ENCODE measurements at places on chromosomes 3 and 15.

DNA sequence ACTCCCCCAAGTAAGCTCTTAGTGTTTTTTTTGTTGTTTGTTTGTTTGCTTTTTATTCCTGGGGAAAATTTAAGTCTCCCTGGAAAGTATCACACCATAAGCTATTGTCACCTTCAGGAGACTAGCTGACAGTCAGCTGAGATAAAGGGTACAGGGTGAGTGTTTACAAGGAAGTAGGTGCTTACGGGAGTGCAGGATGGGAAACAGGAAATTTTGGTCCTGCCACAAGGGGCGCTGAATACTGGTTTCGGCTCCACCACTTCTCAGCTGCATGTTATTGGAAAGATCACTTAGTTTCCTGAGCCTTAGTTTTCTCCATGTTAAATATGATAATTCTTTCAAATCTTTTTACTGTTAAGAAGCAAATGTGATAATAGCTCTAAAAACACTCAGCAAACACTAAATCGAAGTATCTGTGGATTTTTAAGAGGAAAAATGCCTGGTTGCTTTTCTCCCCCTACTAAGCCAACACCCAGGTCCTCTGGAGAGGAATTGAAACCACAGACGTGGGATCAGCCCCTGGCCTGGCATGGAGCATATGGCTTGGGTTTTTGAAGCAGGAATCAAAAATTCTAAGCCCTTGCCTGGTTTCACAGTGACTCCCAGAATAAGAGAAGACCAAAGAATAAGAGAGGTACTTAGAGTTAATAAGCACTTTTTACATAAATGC lies 90.7 kb downstream of the SCN11A start:
- peak; percentile 69 for DNase-seq

GRCh38 chr3:69085168-69085832 lies 563 bp downstream of the ARL6IP5 start:
- peak; percentile 21 for DNase-seq

- no peak for DNase-seq
Observed at GRCh38 chr3:183266454-183266853, 13.4 kb downstream of the B3GNT5 start.

DNA sequence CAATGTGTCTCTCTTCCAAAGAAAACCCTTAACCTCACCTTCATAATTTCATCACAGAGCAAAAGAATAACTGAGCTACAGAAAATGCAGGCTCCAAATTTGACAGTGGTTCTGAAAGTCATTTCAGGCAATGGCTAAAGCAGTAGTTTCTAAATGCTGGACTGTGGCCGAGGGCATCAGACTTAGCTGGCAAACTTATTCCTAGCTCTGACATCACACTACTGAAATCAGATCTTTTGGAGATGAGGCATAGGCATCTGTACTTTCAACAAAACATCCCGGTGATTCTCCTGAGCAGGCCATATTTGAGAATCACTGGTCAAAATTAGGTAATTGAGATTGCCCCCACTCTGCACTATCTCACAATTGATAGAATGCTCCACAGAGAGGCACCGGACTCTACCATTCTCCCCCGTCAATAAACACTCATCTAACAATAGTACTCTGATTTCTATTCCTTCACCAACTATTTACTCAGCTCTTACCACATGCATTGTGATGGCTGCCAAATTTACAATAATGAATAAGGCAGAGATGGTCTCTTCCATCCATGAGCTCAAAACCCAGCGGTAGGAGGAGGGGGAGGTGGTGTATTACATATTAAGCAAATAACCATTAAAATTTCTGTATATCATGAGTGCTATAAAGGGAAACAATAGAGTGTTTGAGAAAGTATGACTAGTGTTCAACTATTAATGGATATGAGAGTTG lies 57.3 kb upstream of the SPRED1 start:
- no peak for DNase-seq

- no peak for DNase-seq
Observed at GRCh38 chr15:64776402-64776786, 1.0 kb upstream of the RBPMS2 start.

DNA sequence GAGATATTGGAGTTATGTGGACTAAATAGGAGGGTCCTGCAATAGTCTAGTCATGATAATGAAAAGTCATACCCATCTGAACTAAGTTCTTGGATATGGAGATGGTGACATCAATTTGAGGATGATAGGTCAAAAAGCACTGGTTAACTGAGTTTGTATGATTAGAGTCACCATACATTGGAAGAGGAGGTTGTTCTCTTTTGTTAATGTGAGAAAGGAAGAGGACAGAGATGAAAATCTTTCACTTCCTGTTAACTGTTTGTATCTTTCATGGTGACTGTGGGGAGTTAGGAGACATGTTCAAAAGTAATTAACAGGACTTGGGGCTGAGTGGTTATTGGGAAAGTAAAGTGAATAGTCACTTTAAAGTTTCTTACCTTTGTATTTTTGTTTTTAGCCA lies 11.1 kb downstream of the TMEM62 start:
- no peak for DNase-seq

- no peak for DNase-seq
Observed at GRCh38 chr3:71497367-71497897, 86.1 kb downstream of the FOXP1 start.

DNA sequence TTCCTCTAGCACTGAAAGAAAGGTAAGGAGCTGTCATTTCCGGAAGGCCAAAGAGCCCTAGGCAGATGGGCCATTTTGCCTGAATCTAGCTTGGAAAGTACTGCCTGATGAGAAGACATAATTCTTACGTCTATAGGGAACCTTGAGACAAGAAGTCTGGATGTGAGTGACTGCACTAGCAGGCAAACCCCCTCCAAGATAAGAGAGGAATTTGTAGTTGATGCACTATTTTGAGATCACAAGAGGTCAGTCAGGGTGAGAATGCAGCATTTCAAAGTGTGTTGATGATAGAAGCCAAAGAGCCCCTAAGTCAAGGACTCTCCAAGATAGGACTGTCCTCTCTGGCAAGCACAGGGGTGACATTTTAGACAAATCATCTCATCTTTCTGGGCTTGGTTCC lies 99.2 kb downstream of the HES1 start:
- DNase-seq, result no peak

DNA sequence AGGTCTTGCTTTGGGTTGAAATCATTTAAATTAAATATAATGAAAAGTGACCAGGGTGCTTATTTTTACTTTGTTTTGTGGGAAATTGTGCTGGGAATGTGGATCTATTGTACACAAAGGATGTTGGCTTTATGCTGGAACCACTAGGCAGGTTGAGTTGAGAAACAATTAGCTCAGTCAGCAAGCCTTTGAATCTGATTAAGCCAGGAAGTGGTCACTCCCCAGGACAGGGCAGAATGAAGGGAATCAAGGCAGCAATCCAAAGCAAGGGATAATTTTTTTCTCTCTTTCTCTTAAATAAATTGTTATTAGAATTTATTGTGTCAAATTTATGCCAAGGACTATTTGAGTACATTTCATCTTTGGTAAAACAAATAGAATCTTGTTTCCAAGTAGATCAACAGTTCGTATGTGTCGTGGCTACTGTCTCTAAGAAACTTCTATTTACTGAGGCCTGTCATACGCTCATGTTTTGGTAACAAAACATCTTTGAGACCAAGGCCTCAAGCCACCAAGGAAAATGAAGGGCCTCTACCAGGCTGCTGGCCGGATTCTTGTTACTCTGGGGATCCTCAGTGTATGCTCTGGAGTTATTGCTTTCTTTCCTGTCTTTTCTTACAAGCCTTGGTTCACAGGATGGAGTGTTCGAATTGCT lies at the start of gene TMEM212:
Gene TMEM212, plus strand, starts transcription at position 486 of the 655 bp plus-strand sequence. Its CDS starts 35 bp downstream, at position 521.
- no peak for DNase-seq

GRCh38 chr3:146884721-146885120 lies 279.6 kb upstream of the PLSCR5 start:
- DNase-seq, result no peak

GRCh38 chr3:10974131-10974530 lies 18.4 kb upstream of the SLC6A1 start:
- DNase-seq, result no peak

DNA sequence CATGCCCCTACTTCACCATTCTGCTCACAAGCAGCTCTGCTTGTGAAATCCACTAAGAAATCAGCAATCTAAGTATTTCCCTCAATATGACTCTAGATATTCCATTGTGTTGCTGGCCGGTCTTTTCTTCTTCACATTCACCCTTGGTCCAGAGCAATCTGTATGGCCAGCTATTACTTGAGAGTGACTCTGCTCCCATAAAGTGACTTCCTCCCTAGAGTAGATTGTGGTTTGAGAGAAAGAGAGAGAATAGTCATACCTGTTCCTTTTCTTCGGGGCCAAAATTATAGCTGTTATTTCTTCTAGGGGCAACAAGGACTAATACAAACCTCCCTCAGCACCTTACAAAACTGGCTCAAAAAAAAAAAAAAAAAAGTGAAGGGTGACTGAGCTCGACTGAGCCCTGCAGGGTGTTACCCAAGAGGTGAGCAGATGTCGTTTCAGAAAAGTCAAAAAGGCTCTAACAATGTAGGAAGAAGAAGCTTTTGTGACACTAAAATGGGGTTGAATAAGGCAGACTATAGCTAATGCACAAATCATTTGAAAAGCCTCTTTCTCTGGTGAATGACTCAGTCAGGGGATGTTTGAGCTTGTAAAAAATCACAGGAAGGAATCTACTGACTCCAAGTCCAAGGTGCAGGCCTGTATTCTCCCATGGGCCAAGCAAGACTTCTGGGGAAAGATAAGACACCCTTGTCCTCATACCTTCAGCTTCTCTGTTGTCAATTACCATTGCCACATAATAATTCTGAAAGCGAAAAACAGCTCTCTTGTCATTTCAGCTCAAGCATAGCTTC lies 161.0 kb upstream of the SLC24A5 start:
- DNase-seq, result no peak

DNA sequence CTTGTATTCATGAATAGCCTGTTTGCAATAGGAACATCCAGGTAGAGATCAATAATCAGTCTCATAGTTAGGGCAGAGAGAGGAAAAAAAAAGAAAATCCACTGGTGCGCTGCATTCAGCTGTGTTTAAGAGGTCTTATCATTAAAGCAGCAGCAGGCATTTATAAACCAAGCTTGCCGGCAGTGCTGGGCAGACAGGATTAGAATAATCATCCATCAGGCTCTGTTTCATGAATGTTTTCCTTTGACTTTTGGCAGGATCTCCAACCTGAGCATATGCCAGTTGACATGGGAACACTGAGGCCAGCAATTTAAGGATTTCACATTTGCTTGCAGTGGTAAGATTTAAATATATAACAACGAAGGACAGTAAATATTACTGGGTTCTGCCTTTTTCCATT lies 305.2 kb upstream of the SEMA6D start:
- DNase-seq, result peak; percentile 89

DNA sequence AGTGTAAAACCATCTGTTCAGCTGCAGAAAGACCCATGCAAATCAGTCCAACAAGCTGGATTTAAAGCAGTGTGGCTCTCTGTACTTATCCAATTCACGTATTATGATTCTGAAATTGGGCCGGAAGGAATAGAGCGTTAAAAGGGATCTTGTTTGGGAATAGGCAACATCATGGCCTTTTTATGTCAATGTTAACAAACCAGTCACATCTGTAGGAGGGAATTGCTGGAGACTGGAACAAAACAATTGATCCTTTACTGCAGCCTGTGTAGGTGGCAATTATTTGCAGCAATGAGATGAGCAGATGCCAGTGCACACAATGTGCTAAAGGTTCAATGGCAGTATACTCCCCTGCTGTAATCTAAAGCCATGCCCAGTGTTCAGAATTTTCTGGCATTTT lies 887.4 kb upstream of the ROBO1 start:
- peak; percentile 71 for DNase-seq

- no peak for DNase-seq
Observed at GRCh38 chr15:75431682-75432081, 19.8 kb downstream of the SIN3A start.

DNA sequence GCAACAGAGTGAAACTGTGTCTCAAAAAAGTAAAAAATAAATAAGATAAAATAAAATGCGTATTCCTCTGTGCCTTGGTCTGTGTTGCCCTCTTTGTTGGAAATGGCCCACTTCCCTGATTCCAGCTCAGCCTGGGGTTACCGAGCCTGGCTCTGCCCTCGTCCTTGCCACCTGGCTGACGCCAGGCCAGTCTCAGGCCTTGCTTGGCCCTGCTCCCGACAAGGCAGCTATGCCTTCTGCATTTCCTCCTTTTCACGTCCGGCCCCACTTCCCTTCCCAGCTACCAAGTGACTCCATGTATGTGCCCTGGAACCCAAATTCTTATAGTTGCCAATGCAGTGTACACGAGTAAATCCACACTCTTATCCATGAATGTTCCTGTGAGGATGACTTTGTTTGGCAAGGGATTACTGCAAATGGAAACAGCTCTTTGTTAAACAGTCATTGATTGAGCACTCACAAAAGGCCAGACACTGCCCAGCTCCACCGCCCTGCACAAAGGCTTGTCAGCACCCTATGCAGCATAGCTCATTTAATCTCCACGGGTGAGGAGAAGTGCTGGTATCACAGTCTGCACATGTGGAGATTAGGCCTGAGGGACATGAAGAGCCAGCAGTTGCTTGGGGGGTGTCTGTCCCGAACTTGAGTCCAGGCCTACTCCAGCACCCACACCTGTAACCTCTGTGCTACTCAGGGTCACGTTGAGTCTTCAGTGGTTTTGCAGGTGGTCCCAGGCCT lies 25.1 kb downstream of the SPSB4 start:
- no peak for DNase-seq

GRCh38 chr3:80492162-80492561 lies 724.4 kb upstream of the ROBO1 start:
- DNase-seq, result no peak

GRCh38 chr3:1969281-1969680 lies 129.4 kb upstream of the CNTN4 start:
- DNase-seq, result no peak

DNA sequence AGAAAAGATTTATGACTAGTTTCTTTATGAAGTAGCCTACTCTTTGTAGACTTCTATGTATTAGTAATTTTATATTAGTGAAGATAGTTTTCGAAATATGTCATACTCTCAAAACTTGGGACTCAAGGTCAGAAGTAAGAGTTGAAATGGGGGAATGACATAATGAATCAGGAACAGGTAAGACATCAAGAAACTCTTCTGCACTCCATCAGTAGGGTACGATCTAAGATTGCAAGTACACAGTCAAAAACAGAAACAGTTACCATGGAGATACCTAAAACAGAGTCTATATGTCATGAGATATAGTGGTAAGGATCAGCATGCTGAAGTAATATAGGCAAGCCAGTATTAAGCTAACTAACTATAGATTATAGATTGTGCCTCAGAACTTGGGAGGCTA lies 187.0 kb upstream of the MLF1 start:
- DNase-seq, result no peak

DNA sequence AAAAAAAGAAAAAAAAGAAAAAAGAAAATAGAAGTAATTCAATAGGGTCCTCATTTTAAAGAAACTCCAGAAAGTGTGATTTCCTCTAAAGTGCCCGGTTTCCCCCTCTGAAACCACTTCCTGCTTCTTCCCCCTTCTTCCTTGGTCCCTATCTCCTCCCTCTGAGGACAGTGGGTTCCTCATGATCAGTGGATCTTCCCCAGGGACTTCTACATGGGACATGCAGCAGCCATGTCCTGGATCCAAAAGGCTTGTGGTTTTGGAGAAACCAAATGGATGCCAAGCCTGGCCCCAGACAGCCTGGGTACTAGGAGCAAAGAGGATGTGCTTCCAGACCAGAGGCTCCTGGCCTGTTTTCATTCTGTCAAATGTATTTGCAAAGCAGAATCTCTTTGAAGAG lies 26.6 kb upstream of the SMAD6 start:
- no peak for DNase-seq

GRCh38 chr15:76344893-76345582 lies 8.5 kb downstream of the ISL2 start:
- DNase-seq, result no peak
